ENCODE measurements at places on chromosomes 6 and 20. TPM values are rescaled to one million over a fixed set of nuclear protein-coding genes. Genes with fewer than 3 reads are reported as not detected.

Gene SUMO4
- 4.2 TPM for total RNA-seq

Gene C2
- 1.7 TPM for total RNA-seq

Gene RAD21L1
- under 0.01 TPM for total RNA-seq

Gene GPSM3
- total RNA-seq, result 0.49 TPM

Gene TMEM14C
- total RNA-seq, result 22.1 TPM

Gene SRMS
- not detected for total RNA-seq

Gene CYP39A1
- 3.0 TPM for total RNA-seq

Gene SNAP91
- 86.1 TPM for total RNA-seq

All from temporal lobe (tissue), 4 donors.